Keratinocyte (primary cell): ENCODE measurements at places on chromosomes 6 and 20.

GRCh38 chr20:59361411-59361810 lies 61.0 kb downstream of the EDN3 start:
- DNase-seq, result no peak

DNA sequence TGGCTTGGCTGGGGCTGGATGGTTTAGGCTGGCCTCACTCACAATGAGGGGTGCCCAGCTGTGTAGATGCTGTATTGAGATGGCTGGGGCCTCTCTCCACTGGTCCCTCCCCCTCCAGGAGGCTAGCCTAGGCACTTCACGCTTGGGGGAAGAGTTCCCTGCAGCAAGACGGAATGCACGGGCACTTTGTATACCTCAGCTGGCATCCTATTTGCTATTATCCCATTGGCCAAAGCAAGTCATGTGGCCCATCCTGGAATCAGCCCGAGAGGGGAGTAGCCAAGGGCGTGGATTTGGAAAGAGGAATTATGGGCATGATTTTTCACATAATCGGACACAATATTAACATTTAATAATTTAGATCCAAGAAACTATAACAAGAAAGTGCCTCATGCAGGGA lies 64.3 kb downstream of the ISM1 start:
- no peak for DNase-seq

GRCh38 chr6:156694679-156695078 lies 82.5 kb upstream of the ARID1B start:
- DNase-seq, result no peak

DNA sequence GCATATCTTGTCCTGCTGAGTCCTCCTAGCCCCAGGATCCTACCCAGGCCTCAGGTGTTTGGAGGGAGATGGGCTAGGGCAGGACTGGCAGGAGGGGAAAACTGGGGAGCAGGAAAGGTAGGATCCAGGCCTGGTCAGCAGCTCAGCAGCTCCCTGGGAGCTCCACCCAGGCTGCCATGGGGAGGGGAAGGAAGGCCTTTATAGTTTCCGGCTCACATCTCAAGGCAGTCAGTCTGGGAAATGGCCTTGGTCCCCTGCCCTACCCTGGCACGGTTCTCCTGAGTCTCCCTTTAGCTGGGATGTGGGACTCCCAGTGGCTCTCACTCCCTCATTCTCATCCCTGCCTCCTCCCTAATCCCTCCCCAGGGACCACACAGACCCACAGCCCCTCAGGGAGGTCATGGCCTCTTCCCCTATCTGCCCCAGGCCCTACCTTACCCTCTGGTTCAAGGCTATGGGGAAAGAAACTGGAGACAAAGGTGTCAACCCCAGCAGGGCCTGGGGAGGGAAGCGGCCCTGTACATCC lies 1.6 kb downstream of the SLC44A4 start:
- DNase-seq, result no peak

GRCh38 chr6:15661853-15662325 lies 939 bp downstream of the DTNBP1 start:
- no peak for DNase-seq
